ENCODE measurements at places on chromosomes 1 and 21.

GRCh38 chr21:22468893-22469292 is 1470.7 kb downstream of the NCAM2 start:
- DNase-seq = no peak

DNA sequence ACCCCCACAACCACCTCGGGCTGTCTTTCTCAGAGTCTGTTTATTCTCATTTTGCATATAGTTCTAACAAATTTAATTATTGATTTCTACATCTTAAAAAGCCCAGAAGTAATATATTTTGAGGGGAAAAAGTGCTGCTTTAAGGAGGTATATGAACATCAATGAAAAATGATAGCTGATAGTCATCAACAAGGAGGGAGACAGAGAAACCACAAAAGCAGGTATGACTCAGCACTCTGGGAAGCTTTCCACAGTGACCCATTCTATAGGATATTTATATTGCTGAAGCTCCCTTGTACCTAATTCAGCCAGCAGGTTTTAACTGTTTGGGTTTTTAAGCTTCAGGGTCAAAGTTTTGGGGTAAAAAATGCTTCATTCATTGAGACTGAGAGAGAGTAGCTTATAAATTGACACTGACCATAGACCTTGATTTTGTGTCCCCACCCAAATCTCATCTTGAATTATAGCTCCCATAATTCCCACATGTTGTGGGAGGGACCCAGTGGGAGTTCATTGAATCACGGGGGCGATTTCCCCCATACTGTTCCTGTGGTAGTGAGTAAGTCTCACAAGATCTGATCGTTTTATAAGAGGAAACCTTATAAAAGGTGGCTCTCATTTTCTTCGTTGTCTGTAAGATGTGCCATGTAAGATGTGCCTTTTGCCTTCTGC is 27.4 kb downstream of the VANGL1 start:
- no peak for DNase-seq

DNA sequence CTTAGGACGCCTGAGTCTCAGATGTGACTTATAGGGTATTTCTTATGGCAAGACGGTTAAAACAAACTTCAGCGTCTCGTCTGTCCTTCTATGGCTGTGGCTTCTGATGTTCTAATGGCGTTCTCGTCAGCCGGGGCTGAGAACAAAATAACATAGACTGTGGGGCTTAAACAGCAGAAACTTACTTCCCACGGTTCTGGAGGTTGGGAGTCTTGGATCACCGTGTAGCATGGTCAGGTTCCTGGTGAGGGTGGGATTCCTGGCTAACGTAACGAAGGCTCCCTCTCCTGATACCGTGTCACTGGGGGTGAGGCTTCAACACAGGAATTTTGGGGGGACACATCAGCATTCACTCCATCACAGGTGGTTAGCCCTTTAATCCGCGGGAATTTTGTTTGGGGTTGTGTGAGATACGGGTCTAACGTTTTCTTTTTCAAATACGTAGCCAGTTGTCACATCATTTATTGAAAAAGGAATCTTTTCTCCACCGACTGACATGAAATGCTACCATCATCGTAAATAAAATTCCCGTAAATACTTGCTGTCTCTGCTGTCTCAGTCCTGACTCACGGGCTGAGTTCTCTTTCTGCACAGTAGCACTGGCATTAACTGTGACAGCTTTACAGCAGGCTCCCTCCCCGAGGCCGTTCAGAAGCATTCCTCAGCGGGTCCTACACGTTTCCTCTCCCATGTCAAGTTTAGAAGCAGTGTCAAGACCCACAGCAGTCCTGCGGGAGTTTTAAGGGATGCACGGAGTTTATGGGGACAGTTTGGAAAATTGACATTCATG is 8.1 kb upstream of the POFUT2 start:
- no peak for DNase-seq

- DNase-seq = no peak
Measured at GRCh38 chr1:109152196-109152595, 38.3 kb downstream of the ELAPOR1 start.

DNA sequence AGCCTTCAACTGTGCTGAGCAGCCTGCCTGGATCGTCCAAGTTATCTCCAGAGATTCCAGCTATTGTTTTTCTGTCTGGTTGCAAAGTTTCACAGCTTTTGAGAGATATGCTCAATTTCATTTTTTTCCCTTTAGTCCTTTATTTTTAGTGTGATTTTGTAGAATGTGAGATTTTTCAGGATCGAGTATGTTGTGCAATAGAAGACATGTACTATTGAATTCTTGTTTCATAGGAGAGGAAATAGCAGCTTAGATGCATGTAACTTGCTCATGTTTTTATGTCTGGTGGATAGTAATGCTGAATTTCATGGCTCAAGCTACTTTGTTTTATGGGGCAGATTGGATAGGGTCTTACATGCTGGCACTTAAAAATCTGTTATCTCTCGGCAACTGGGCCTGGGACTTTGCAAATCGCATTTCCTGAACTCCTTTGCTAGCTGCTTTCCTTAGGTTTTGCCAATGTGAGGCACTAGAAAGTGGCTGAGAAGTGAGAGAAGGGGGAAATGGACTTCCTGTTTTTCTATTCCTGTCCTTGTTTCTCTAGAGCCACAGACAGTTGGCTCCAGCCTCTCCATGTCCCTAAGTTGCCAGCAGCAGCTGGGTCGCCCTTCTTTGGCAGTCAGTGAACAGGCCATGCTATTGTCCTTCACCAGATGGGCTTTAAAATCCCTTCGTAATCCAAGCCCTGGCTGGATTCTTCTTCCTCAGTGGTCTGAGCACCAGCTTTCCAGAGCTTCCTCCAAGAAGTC is 101.4 kb upstream of the PDE4B start:
- no peak for DNase-seq

DNA sequence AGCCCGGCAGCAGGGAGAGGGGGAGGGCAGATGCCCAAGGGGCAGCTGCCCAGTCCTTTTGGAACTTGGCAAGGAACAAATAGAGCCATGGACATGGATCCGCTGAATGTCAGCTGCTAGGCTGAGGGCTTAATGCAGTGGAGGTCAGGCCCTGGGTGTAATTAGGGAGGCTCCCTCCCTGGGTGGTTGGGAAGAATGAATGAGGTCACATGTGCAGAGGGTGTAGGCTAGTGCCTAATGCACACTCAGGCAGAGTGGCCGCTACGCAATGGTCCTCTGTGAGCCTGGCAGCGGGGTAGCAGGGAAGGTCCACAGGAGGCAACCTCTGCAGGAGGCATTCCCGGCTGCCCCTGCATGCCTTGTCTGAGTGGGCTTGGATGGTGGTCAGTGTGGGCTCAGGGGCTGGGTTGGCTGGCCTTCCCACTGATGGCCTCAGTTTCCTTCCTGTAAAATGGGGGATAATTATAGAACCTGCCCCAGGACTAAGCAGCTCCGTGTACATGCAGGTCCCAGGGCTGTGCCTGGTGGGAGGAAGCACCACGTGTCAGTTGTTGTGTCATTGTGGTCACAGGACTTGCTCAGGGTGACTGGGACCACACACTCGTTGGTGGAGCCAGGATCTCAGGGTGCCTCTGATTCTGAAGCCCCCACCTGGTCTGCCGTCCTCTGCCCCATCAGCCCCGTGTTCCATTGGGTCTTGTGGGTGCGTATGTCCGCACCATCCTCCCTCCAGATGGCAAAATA is 81.6 kb upstream of the ACTL8 start:
- no peak for DNase-seq

Measured in NCI-H1417 treated with DMSO at 0.1 percent for 48 hours (cell line).